ENCODE measurements at places on chromosomes 5 and 9. TPM values are rescaled to one million over a fixed set of nuclear protein-coding genes. Genes with fewer than 3 reads are reported as not detected.

Gene SMIM33
- not detected for total RNA-seq

Gene PCDHA1
- total RNA-seq = not detected

Gene SLC45A2
- total RNA-seq = 0.10 TPM

Gene RNF208
- total RNA-seq = 0.19 TPM

Gene FAM169A
- under 0.01 TPM for total RNA-seq

Gene MEF2C
- total RNA-seq = 88.1 TPM

Gene OR1Q1
- not detected for total RNA-seq

Gene FCN2
- not detected for total RNA-seq

Gene MEGF10
- 4.6 TPM for total RNA-seq

Gene LCN15
- not detected for total RNA-seq

Gene SLC36A2
- not detected for total RNA-seq

Gene FBP2
- total RNA-seq = not detected

Gene SERF1A
- total RNA-seq = 13.7 TPM

Gene HSD17B3
- total RNA-seq = not detected

Gene PRRT1B
- not detected for total RNA-seq

Gene PCDHGB2
- 4.6 TPM for total RNA-seq

Gene GARIN3
- not detected for total RNA-seq

Gene PCDHGA7
- total RNA-seq = 4.6 TPM

Gene CCDC192
- not detected for total RNA-seq

Gene PTCH1
- total RNA-seq = 6.5 TPM

Gene WDR38
- not detected for total RNA-seq

Gene ARL14EPL
- 0.67 TPM for total RNA-seq

Gene SWI5
- total RNA-seq = 23.5 TPM

Gene SPATA31A5
- total RNA-seq = not detected

Gene SH3RF2
- total RNA-seq = 0.67 TPM

Gene GZMA
- not detected for total RNA-seq

Gene LIX1
- total RNA-seq = not detected

Data from vein endothelial cell (primary cell).